ENCODE measurements at places on chromosomes 7 and 10. TPM values are rescaled to one million over a fixed set of nuclear protein-coding genes. Genes with fewer than 3 reads are reported as not detected.

Gene MALRD1
- total RNA-seq = not detected

Gene ELFN1
- total RNA-seq = 0.07 TPM

Gene FAM13C
- not detected for total RNA-seq

Gene CCM2
- total RNA-seq = 44.0 TPM

Gene RNF32
- 2.3 TPM for total RNA-seq

Gene PNLIP
- not detected for total RNA-seq

Gene TCAF1
- 29.7 TPM for total RNA-seq

Gene C10orf53
- not detected for total RNA-seq

Gene ZRANB1
- 8.7 TPM for total RNA-seq

Gene AGMO
- 0.93 TPM for total RNA-seq

Gene RBM48
- total RNA-seq = 3.8 TPM

Gene CFAP58
- 0.28 TPM for total RNA-seq

Gene FBXW4
- total RNA-seq = 13.1 TPM

Gene MYH16
- total RNA-seq = 1.2 TPM

Gene ARHGEF5
- total RNA-seq = 40.6 TPM

Gene ASB13
- 19.0 TPM for total RNA-seq

Gene AOAH
- total RNA-seq = not detected

Gene LEP
- total RNA-seq = 0.28 TPM

Gene GPR26
- total RNA-seq = not detected

Gene FAM180A
- total RNA-seq = not detected

Gene CRPPA
- total RNA-seq = 0.85 TPM
